Thoracic aorta endothelial cell (primary cell): ENCODE measurements at places on chromosomes 6 and 20. TPM values are rescaled to one million over a fixed set of nuclear protein-coding genes. Genes with fewer than 3 reads are reported as not detected.

Gene KHDC3L
- total RNA-seq = not detected in 2 replicates

Gene IL17A
- total RNA-seq = not detected in 2 replicates

Gene DNMT3B
- total RNA-seq = 3.9 and 6.2 TPM in 2 replicates

Gene SNAP91
- under 0.01 TPM in 1 of 2 replicates, not detected in the other for total RNA-seq

Gene RGS19
- 17.4 and 21.0 TPM in 2 replicates for total RNA-seq

Gene KHDRBS2
- total RNA-seq = not detected in 2 replicates

Gene PRDM13
- total RNA-seq = not detected in 2 replicates

Gene PREX1
- total RNA-seq = 99.1 and 113 TPM in 2 replicates

Gene ADAM33
- not detected in 2 replicates for total RNA-seq

Gene ADGRF5
- total RNA-seq = 2.0 and 13.2 TPM in 2 replicates

Gene TIAM2
- 13.7 and 14.7 TPM in 2 replicates for total RNA-seq

Gene FOXS1
- not detected in 2 replicates for total RNA-seq

Gene ANGPT4
- total RNA-seq = not detected in 2 replicates

Gene PXMP4
- total RNA-seq = 3.3 and 3.8 TPM in 2 replicates

Gene MMUT
- total RNA-seq = 14.6 and 17.3 TPM in 2 replicates

Gene GMNN
- total RNA-seq = 49.2 and 53.3 TPM in 2 replicates

Gene MOXD1
- under 0.01 and 0.07 TPM in 2 replicates for total RNA-seq

Gene TCP1
- 384 and 395 TPM in 2 replicates for total RNA-seq
